Purkinje cell (primary cell): ENCODE measurements at places on chromosomes 5 and 9. TPM values are rescaled to one million over a fixed set of nuclear protein-coding genes. Genes with fewer than 3 reads are reported as not detected.

Gene IL13
- not detected in 2 replicates for polyA plus RNA-seq

Gene DTWD2
- 2.0 and 5.5 TPM in 2 replicates for polyA plus RNA-seq

Gene TPPP
- 2.4 and 5.6 TPM in 2 replicates for polyA plus RNA-seq

Gene ZDHHC11B
- polyA plus RNA-seq: 5.4 and 6.0 TPM in 2 replicates

Gene C5orf63
- polyA plus RNA-seq: 28.9 and 30.4 TPM in 2 replicates

Gene F12
- polyA plus RNA-seq: 1.3 and 2.0 TPM in 2 replicates

Gene SMIM3
- 0.55 and 1.7 TPM in 2 replicates for polyA plus RNA-seq

Gene HK3
- 1.5 TPM in 1 of 2 replicates, not detected in the other for polyA plus RNA-seq

Gene TRIM36
- 35.8 and 42.3 TPM in 2 replicates for polyA plus RNA-seq

Gene CATSPER3
- polyA plus RNA-seq: not detected in 2 replicates

Gene DHX29
- polyA plus RNA-seq: 32.1 and 57.0 TPM in 2 replicates

Gene PCDHA8
- polyA plus RNA-seq: 1.4 TPM in 1 of 2 replicates, not detected in the other

Gene DNAJC25
- polyA plus RNA-seq: 17.6 and 21.7 TPM in 2 replicates

Gene DNM1
- polyA plus RNA-seq: 35.0 and 55.1 TPM in 2 replicates

Gene CDC20B
- polyA plus RNA-seq: 0.21 TPM in 1 of 2 replicates, not detected in the other

Gene PCDHGB2
- polyA plus RNA-seq: 0.08 and 2.9 TPM in 2 replicates

Gene ACER2
- not detected in 2 replicates for polyA plus RNA-seq

Gene SCGB3A2
- not detected in 2 replicates for polyA plus RNA-seq

Gene OLFML2A
- 0.13 TPM in 1 of 2 replicates, not detected in the other for polyA plus RNA-seq

Gene LCN1
- not detected in 2 replicates for polyA plus RNA-seq

Gene C5orf34
- polyA plus RNA-seq: 0.67 and 1.4 TPM in 2 replicates

Gene PCDHA11
- 2.2 and 2.8 TPM in 2 replicates for polyA plus RNA-seq
